IMR-90 (cell line): ENCODE measurements at places on chromosomes 2 and 18. TPM values are rescaled to one million over a fixed set of nuclear protein-coding genes. Genes with fewer than 3 reads are reported as not detected.

- DNase-seq, result peak; percentile 47
Observed at GRCh38 chr2:174775571-174775980, 11.3 kb upstream of the CHRNA1 start.

DNA sequence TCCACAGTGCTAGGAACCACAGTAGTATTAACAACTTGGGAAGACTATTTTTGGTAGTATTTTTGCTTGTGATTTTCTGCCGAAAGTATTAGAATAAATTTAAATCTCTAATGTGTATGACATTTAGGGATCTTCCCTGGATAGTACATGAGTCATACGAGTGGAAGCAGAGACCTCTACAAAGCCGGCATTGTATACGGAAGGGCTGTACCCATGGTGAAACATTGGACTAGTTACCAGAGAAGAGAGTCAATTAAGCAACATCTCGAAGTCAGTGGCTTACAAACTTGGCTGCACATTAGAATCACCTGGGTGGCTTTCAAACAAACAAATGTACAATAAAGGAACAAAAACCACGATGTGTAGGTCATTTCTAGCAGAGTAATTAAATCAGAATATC, 1131.7 kb upstream of the LRRTM1 start:
- DNase-seq, result no peak

DNA sequence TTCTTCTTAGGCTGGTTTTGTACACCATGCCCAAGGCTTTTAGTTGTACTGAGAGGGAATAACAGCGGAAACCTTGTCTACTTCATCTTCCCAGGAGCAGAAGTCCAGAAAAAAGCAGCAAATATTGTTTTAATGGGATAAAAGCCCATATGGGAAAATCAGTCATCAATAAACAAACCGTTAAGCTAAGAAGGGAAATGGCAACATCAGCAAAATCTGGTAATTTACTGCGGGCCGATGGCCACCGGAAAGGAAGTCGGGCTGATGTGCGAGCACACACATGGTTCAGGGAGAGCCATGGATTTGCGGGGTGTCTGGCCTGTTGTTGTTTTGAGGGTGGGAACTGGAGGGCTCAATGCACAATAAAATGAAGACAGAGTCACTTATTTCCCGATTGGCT, 300.7 kb upstream of the RAB6C start:
- DNase-seq, result no peak

- no peak for DNase-seq
Observed at GRCh38 chr2:73588177-73588576, 54.0 kb downstream of the NAT8 start.

DNA sequence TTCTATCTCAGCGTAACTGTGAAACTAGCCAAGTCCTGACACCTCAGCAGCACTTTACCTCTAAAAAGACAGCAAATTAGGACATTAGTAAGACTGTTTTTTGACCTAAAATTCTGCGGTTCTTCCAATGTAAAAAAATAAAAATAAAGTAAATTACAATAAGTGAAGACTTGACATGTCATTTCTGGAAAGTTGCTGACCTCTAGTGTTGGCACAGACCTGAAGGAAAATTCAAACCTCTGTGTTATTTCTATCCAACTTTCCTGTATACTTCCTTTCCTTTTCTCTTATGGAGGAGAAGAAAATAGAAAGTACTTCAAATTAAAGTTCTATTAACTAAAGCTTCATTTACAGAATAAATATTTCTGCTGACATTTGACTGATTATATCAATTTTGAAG, 110.6 kb downstream of the TMEM182 start:
- no peak for DNase-seq

GRCh38 chr2:197189426-197190099, 121.0 kb downstream of the ANKRD44 start:
- no peak for DNase-seq

GRCh38 chr2:223787358-223787757, 50.0 kb downstream of the AP1S3 start:
- no peak for DNase-seq

- no peak for DNase-seq
Observed at GRCh38 chr2:26454561-26455001, 23.3 kb downstream of the OTOF start.

Gene ABCG5
- polyA plus RNA-seq, result not detected in 2 replicates

Gene DNAH7
- polyA plus RNA-seq, result 0.16 and 0.22 TPM in 2 replicates
